ENCODE measurements at places on chromosomes 6 and 20. TPM values are rescaled to one million over a fixed set of nuclear protein-coding genes. Genes with fewer than 3 reads are reported as not detected.
A peak's percentile ranks its signal among the peaks of the same experiment; 100 is the strongest.

DNA sequence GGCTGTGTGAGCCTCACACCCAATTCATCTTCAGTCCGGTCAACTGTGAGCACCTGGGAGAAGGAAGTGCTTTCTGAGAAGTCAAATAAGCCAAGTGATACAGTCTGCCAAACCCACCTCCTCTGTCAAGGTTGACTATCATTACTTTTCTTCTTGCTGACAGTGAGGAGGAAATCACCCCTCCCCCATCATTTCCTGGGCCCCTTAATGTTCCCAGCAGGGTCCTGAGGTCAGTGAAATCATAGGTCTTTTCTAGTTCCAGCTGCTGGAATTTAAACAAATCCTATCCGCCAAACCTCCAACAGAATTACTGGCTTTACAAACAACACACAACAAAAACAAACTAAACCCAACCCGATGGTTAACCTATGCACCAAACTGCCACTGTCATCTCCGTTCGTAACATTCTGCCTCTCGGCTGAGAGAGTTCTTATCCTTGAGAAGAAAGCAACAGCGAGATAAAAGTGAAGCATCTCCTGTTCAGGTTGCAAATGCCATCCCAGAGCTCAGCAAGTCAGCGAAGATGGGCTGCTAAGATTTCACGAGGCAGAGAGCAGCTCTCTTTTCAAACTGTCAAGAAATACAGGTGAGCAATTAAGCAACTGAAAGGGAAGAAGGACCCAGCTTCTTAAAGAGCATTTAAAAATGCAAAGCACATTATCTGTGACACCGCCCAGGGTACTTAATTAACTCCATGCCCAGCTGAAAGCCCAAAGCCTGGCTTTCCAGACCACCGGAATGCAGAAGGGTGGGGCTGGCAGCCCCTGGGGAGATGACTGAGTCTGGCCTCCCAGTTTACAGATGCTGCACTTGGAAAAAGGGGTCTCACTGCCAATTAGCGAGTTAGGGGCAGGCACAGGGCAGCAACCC lies 24.7 kb downstream of the GFOD1 start:
- H3K4me1 ChIP-seq = peaks cover 13% of the 10 kb centered on the region
- DNase-seq = no peak
- no peak overlapping the region for H3K4me3 ChIP-seq

DNA sequence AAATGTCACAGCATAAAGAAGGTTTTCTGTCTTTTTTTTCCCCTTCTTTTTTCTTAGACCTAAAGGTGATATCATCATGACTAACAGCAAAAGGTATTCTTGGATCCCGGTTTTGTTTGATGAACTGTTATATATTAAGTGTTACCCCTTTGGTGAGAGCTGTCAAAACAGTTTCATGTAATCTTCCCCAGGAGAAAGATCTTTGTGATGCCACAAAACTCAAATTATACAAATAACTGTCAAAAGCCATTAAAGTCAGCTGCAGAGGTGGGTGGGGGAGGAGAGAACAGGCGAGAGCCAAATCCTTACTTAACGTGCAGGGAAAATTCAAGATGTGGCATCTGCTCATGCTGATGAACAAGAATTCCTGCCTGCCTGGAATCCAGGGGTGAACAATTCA lies 258.2 kb downstream of the BMP7 start:
- peaks cover 15% of the 10 kb centered on the region for H3K4me1 ChIP-seq
- DNase-seq = no peak
- no peak overlapping the region for H3K27ac ChIP-seq
- no peaks in the 10 kb centered on the region for H3K36me3 ChIP-seq

GRCh38 chr6:158043008-158043407 lies 61.3 kb downstream of the SYNJ2 start:
- H3K27ac ChIP-seq = peak overlapping the region; percentile 81
- no peaks in the 10 kb centered on the region for H3K27me3 ChIP-seq
- no peaks in the 10 kb centered on the region for H3K36me3 ChIP-seq
- no peak overlapping the region for H3K4me3 ChIP-seq

Gene OPRL1
- 1.5 TPM for total RNA-seq

DNA sequence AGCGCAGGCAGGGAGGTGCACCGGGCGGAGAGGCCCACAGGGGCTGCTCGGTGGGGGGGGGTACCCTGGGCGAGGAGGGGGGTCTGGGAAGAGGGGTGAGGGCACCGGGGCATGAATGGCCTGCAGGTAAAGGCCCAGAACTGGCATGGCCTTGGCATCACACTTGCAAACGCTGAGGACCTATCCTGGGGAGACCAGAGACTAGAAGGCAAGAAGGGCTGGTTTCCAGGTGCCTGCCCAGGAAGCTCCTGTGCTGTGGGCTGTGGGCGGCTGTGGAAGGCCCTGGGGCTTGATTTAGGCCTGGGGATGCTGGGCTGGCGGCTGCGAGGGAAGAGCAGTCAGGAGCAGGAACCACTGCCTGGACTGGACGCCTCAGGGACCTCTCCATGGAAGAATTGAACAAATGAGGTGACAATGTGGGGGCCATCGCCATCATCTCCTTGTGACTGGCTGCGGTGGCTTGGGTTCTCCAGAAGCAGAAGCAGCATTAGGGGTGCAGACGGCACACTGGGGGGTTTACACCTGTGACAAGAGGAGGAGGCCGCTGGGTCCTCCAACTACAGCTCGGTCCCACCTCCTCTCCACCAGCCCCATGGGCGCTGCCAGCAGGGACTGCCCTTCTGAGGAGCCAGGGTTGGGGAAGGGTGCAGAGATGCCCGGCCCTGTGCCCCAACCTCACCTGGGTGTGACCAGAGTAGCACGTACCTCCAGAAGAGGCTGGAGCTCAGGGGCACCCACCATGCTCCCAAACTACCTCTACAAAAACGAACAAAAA lies 32.1 kb upstream of the IRF4 start:
- no peak for DNase-seq
- no peak overlapping the region for H3K4me3 ChIP-seq
- H3K36me3 ChIP-seq = no peaks in the 10 kb centered on the region

- H3K36me3 ChIP-seq = no peaks in the 10 kb centered on the region
- H3K27ac ChIP-seq = peak overlapping the region; percentile 49
- peaks cover 9% of the 10 kb centered on the region for H3K4me1 ChIP-seq
- peak overlapping the region; percentile 37 for H3K4me3 ChIP-seq
- no peaks in the 10 kb centered on the region for H3K27me3 ChIP-seq
- no peak for DNase-seq
These were observed 128.5 kb downstream of the HFE start for GRCh38 chr6:26215585-26216358.

Gene PPP1R3G
- total RNA-seq = 4.4 TPM

All from vagina (tissue), 2 donors.